Stimulated activated CD4-positive, alpha-beta T cell treated with anti-CD3 and anti-CD28 coated beads, Interleukin-15, amount 100 ng/mL, for 1 hour (primary cell): ENCODE measurements at places on chromosomes 11 and 22.

DNA sequence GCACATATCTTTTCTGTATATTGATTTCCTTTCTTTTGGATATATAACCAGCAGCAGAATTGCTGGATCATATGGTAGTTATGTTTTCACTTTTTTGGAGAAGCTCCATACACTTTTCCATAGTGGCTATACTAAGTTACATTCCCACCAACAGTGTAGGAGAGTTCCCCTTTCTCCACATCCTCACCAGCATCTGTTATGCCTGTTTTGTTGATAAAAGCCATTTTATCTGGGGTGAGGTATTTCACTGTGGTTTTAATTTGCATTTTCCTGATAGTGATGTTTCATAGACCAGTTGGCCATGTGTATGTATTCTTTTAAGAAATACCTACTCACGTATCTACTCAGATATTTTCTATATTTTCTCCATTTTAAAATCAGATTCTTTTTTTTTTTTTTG, 419.3 kb upstream of the FAT3 start:
- no peak for DNase-seq

DNA sequence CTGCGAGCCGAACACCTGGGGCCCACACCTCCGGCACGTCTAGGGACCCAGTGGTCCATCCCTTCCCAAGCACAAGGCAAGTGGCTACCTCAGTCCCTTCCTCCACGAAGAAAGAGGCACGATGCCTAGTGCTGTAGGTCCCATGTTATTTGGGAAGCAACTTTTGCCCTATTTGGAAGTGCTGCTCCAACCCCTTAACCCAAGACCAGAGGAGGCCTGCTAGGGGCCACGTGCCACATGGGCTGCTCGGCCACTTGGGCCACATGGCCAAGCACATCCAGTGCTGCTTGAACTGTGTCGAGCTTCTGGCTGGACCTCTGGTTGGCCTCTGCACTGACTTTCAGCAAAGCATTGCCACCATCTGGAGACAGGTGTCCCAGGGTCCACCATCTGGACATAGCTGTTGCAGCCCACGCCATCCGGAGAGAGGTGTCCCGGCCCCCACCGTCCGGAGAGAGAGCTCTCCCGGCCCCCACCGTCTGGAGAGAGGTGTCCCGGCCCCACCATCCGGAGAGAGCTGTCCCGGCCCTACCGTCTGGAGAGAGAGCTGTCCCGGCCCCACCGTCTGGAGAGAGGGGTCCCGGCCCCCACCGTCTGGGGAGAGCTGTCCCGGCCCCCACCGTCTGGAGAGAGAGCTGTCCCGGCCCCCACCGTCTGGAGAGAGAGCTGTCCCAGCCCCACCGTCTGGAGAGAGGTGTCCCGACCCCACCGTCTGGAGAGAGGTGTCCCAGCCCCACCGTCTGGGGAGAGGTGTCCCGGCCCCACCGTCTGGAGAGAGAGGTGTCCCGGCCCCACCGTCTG, 6.5 kb upstream of the B4GALNT4 start:
- DNase-seq, result no peak

- no peak for DNase-seq
Measured at GRCh38 chr11:132300283-132300682, 929.9 kb downstream of the NTM start.

- DNase-seq, result no peak
Measured at GRCh38 chr11:19811380-19811779, 98.7 kb downstream of the NAV2 start.

- no peak for DNase-seq
Measured at GRCh38 chr11:27616711-27617110, 83.5 kb downstream of the BDNF start.

- DNase-seq, result no peak
Measured at GRCh38 chr11:67281552-67282150, 7.5 kb upstream of the ANKRD13D start.

- DNase-seq, result no peak
Measured at GRCh38 chr22:27514601-27515523, 286.7 kb downstream of the MN1 start.

GRCh38 chr22:39714321-39714720, 143.8 kb downstream of the CACNA1I start:
- no peak for DNase-seq

DNA sequence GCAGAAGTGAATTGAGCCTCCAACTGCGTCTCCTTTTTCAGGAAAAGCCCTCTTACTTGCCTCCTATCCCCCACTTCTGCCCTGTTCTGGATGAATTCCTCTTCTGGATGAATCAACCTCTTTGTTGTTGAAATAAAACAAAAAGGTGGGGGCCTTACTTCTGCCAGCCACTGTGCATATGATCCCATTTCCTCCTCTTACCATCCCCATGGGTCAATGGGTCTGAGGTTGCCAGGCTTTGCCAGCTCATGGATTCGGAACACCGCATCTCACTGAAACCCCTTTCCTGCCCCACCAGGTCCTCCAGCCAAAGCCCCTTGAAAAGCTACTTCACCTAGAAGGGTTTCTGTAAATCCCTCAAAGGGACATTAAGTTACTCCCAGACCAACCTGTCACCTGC, 3.7 kb upstream of the CHST1 start:
- DNase-seq, result no peak

GRCh38 chr11:35594680-35595079, 23.6 kb upstream of the FJX1 start:
- DNase-seq, result no peak

- no peak for DNase-seq
Measured at GRCh38 chr11:45851228-45851627, 4.0 kb downstream of the CRY2 start.

DNA sequence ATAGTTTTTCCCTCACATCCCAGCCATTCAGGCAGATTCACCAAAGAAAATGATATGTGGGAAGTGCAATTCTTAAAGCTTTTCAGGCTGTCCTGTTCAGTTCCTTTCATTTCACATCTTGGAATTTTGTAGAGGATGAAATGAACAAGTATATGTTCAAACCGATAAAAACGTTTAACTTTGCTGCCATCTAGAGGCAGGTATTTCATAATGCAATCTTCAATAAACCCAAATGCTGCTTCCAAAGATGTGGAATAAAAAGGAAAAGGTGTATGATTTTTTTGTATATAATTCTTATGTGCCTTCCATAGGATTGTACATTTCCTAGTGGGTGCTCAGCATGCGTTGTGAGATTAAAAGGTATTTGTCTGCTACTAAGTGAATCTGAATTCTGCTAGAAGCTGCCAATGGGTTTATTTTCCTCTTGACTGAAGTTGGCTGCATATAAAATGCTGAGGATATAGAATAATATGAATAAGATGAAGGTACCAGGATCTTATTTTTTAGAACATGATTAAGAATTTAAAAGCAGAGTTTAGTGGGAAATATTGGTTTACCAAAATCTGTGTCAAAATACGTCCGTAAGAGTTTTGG, 199.3 kb downstream of the PGR start:
- no peak for DNase-seq

GRCh38 chr11:14308114-14308896, 50.7 kb downstream of the RRAS2 start:
- no peak for DNase-seq

- DNase-seq, result no peak
Measured at GRCh38 chr11:742156-742546, 5.1 kb upstream of the TALDO1 start.

DNA sequence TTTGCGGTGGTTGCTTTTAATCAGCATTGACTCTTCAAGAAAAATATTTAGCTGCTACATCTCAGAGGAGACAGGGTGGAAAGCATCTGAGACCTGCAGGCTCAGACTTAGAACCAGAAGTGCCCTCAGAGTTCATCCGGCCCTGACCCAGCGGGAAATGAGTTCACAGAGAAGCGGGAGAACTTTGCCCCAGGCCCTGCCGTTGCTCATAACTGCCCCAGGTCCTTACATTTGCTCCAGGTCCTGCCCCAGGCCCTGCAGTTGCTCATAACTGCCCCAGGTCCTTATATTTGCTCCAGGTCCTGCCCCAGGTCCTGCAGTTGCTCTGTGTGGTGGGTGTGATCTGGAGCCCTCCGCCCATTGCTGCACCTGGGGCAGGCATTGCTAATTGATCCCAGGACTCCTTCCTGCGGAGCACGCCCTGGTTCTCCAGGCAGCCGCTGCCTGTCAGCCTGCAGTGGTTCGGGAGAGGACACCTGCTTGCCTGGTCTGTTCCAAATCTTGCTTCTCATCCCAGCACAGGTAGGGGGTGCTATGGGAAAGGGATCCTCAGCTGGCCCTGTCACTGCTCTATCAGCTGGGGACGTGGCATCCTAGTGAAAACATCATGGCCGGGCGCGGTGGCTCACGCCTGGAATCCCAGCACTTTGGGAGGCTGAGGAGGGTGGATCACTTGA, 58.1 kb upstream of the PPP6R3 start:
- DNase-seq, result no peak

DNA sequence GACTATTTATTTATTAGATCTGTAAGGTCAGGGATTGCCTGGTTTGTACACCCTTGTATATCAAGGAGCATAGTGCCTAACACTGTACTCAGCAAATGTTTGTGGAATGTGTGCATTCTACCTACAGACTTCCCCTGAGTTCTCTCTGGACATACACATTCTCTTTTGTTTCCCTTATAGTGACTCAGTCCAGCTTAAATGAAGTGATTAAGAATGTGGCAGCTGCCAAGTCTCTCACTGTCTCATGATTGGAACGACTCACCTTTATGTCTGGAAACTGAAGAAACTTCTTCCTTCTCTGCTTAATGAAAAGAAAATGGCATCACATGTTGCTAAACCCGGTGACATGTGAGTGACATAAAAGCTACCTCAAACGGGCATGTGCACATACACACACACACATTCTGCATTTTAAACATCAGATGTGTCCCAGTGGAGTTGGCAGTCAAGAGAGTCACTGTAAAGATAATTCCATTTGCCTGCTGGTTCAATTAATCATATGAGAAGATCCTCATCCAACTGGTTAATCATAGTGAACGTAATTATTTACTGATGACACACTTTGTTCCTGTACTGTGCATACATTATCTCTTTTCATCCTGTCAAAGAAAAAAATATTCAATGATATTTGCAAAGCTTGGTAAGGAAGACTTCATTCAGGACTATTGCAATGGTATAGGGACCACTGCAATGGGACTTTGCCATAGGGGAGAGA, 42.8 kb downstream of the GLYAT start:
- no peak for DNase-seq

GRCh38 chr11:34542089-34542488, 28.5 kb upstream of the ELF5 start:
- no peak for DNase-seq

- no peak for DNase-seq
Measured at GRCh38 chr22:17884893-17885292, 110.6 kb upstream of the BID start.

GRCh38 chr11:85029964-85030363, 597.2 kb downstream of the DLG2 start:
- DNase-seq, result no peak

- DNase-seq, result no peak
Measured at GRCh38 chr11:6273188-6273587, 13.6 kb downstream of the CCKBR start.

DNA sequence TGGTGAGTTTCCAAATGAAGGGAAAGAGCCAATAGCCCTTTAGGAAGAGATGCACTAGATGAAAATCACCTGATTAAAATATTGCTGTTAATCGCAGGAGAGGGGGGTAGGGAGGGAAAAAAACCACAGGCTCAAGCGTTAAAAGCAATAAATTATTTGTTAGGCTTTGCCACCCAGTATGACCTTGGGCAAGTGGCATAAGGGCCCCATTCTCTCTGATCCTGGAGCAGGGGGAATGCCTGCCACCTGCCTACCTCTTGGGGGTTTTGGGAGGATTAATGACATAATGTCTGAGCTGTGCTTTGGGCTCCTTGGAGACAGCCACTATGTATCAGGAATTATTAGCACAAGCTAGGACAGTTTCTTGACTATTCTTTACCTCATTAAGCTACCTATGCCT, 80.0 kb downstream of the ZNRF3 start:
- no peak for DNase-seq

DNA sequence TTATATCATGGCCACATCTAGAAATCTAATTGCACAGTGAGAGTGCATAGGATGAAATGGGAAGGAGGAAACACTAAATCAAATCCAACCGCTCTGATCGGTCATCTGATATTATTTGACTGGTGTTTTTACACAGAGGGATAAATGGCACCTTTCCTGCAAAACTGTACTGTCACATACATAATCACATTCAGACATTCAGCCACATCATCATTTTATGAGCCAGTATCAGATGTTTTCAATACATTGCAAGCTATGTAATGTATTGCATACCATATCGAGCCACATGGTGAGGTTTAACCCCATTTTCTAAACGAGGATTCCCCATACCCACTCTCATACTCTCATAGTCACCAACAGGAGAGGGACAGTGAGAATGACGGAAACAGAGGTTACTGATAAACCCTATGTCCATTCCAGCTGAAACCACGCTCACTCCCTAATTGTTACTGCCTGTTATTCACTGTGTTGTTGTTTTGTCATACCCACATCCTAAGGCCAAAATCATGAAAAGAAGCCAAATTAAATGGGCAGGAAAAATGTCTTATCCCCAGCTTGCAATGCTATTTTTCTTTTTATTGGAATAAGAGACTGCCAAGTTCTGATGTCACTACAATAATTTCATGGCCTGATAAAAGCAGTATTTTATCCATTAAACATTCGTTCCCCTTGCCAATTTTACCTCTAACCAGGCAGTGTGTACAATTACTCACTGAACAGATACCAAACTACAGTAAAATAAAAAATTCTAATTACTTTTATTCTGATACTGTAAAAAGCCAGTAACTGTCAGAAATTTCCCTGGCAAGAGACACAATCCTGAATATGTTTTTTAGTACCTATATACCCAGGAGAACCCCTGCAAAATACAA, 9.0 kb downstream of the CDON start:
- DNase-seq, result no peak

DNA sequence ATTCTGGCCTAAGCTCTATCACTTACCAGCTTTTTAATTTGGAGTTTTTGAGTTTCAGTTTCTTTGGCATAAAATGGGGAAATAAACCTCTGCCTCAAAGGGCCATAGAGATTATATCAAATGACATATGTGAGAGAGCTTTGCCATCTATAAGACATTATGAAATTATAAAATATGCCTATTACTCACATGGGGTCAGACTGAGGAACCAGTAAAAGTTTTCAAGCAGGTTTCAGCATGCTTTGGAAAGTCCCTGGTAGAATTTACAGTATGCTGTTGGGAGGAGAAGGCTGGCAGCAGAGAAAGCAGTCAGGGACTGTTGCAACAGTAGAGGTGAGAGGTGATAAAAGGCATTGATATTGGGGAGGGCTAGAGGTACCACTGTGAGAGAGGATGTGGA, 13.6 kb upstream of the MTNR1B start:
- DNase-seq, result no peak

GRCh38 chr22:31707519-31707918, 42.4 kb downstream of the PRR14L start:
- DNase-seq, result no peak

DNA sequence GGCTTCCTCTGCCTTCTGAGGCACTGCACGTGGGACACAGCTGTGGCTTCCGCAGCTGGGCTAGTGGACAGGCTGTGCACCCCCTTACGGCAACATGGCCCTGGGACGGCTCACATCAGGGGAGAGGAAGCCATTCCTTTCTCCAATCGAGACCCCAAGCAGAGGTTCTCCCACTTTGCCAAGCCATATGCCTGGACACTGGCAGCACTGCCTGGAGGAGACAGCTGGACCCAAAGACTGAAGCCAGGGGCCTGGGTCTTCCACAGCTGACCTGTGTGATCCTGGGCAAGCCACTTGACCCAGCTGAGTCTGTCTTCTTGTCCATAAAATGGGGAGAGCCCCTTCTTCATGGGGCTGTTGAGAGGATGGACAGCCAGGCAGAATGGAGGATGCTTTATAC, 65.4 kb downstream of the SHISAL1 start:
- no peak for DNase-seq
